ENCODE measurements at places on chromosomes 11 and 22.

GRCh38 chr22:39839204-39839603 is 54.4 kb downstream of the ENTHD1 start:
- no peak for DNase-seq

DNA sequence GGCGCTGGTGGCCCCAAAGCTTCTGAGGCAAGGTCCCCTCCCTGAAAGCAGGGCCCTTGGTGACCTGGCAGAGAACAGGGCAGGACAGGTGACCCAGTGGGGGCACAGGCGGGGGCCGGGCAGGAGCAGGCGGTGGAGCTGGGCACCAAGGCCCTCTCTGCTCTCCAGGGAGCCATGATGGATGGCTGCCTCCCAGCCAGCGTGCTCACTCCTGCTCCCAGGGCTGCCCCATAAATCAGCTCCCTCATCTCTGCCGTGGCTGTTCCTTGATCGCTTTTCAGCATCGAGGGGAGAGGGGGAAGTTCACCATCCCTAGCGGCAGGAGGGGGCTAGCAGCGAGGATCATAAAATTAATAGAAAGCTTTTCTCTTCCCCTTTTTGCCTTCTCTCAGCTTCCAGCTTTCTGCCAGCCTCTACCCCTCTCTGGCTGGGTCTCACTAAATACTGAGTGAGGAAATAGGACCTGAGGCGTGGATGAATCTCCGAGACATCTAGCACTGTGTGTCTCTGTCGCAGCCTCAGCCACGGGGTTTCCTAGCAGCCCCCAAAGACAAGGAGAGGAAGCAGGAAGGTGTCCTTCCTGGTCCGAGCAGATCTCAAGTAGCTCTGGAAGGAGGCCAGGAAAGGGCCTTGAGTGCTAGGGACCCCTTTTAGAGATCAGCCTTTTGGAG is 22.2 kb upstream of the ELFN2 start:
- no peak for DNase-seq

GRCh38 chr22:45290410-45290936 is 5.7 kb downstream of the UPK3A start:
- no peak for DNase-seq

- no peak for DNase-seq
Measured at GRCh38 chr11:96015906-96016565, 92.1 kb upstream of the MTMR2 start.
